ENCODE measurements at places on chromosomes 16 and 17. TPM values are rescaled to one million over a fixed set of nuclear protein-coding genes. Genes with fewer than 3 reads are reported as not detected.

CCL17 gene
- total RNA-seq, result not detected

MYL11 gene
- not detected for total RNA-seq

NPIPA8 gene
- total RNA-seq, result not detected

TMEM238L gene
- not detected for total RNA-seq

IRX3 gene
- 0.80 TPM for total RNA-seq

GALR2 gene
- total RNA-seq, result not detected

KIF2B gene
- total RNA-seq, result not detected

PLD6 gene
- 9.7 TPM for total RNA-seq

CCL2 gene
- total RNA-seq, result 19.1 TPM

DNA sequence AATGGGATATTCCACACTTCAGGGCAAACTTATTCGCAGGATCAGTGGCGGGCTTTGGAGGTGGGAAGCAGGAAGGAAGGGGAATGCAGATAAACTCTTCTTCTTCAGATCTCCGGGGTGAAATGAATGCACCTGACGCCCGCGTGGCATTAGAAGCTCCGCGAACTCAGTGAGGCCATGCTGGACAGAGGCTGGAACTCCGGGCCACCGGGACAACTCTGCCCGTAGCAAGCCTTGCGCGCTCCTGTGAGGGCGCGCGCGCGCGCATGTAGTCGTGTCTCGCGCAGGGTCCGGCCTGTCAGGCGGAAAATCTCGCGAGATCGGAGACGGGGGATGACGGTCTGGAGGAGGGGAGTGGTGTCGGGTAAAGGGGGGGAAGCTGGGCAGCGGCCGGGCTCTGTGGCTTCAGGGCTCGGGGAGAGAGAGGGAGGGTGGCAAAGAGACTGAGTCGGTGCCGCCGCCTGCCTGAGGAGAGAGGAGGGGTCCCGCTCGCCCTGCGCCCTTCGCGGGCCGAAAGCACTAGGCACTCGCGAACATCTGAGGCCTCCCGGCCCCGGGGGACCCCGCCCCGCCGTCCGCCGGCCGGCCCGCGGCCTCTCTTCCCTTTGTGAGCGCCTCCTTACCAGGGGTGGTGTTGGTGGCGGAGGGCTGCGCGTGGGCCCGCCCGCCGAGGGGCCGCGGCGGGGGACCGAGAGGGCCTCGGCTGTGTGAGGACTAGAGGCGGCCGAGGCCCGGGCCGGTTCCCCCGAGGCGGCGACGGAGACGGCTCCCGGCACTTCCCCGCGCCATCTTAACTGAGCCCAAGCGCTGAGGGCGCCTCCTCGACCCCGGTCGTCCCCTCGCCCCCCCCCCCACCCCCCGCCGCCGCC lies at the start of gene TAOK1:
Gene TAOK1 (plus strand): TSS at position 382 of the 869 bp plus-strand sequence. CDS start 61,186 bp downstream, outside the sequence.
- H3K4me3 ChIP-seq, result peak within 1 kb of the TSS; percentile 96
- peak; percentile 99 for DNase-seq
- no peaks in the 10 kb centered on the region for H3K36me3 ChIP-seq
- H3K27ac ChIP-seq, result peak within 1 kb of the TSS; percentile 100
- no peaks in the 10 kb centered on the region for H3K27me3 ChIP-seq
- H3K4me1 ChIP-seq, result peaks cover 47% of the 10 kb centered on the region

DNA sequence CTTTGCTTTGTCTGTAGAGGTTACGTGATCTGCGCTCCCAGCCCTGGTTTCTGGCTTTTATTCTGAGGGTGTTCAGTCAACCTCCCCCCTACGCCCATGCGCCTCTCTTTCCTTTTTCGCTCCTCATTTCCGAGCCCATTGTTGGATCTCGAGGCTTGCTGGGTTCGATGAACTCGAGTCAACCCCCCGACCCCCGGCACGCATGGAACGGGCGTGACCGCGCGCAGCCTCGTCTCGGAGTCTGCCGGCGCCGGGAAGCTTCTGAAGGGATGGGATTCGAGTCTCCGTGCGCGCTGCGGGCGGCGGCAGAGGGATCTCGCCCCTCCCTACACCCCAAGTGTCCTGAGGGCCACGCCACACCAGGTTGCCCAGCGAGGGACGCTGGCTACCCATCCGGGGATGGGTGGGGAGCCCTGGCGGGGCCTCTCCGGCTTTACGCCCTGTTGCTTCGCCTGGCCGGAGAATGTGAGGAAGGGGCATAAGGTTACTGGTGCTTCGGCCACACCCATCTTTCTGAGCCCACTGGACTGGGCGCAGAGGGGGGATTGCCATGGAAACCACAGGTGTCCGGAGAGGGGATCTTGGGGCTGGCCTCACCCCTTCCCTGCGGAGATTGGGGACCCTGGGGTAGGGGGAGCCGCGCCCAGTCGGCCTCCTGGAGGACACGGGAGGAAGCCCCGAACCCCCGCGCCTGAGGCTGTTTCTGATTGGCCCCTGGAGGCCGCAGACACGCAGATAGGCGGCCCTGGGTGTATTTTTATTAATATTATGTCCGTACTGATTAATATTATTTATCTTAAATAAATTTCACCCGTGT lies 1.8 kb downstream of the MAPT start:
- peaks cover 26% of the 10 kb centered on the region for H3K27me3 ChIP-seq
- H3K36me3 ChIP-seq, result no peaks in the 10 kb centered on the region
- peaks cover 35% of the 10 kb centered on the region for H3K4me1 ChIP-seq
- peak overlapping the region; percentile 86 for H3K4me3 ChIP-seq

DNA sequence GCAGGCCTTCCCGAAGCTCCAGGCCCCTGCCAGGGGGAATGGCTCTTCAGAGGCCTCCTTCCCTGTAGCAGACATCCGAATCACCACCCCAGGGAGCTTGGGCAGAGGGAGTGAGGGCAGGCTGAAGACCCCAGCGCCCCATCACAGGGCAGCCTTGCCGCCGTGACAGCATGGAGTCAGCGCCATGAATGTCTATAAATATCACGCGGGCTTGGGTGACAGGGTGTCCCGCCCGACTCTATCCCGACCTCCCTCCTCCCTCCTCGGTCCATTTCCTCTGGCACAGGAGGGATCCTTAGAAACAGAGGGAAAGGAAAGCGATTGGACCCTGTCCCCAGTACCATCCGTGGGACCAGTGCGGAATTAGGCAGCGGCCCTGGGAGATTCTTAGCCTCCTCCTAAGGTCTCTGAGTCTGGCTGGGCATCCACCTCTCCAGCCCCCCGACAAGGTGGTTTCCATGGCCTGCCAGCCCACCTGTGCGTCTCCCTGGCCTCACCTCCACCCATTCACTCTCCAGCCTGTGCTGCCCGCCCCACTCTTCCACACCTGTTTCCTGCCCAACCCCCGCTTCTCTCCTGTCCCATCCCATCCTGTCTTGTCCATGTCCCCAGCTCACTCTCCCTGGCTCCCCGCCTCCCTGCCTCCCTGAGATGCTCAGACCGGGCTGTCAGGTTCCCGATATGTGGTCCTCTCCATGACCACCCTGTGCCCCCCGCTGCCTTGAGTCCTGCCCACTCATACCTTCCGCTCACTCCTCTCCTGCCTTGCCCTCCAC lies 5.1 kb downstream of the ATP2A1 start:
- H3K4me3 ChIP-seq, result no peak overlapping the region
- no peak for DNase-seq
- H3K27ac ChIP-seq, result no peak overlapping the region
- peaks cover 3% of the 10 kb centered on the region for H3K27me3 ChIP-seq

GRCh38 chr16:50984688-50985087 lies 166.4 kb downstream of the SALL1 start:
- no peak overlapping the region for H3K4me3 ChIP-seq
- no peaks in the 10 kb centered on the region for H3K36me3 ChIP-seq
- H3K4me1 ChIP-seq, result no peaks in the 10 kb centered on the region

- H3K36me3 ChIP-seq, result peaks cover 60% of the 10 kb centered on the region
- DNase-seq, result no peak
These were observed 10.8 kb downstream of the ARL2BP start for GRCh38 chr16:57255686-57256415.

GRCh38 chr17:19345067-19345460 lies 17.5 kb downstream of the B9D1 start:
- H3K36me3 ChIP-seq, result no peaks in the 10 kb centered on the region
- H3K4me1 ChIP-seq, result peaks cover 39% of the 10 kb centered on the region
- H3K27ac ChIP-seq, result no peak overlapping the region
- no peak overlapping the region for H3K4me3 ChIP-seq

- peaks cover 66% of the 10 kb centered on the region for H3K4me1 ChIP-seq
- H3K27me3 ChIP-seq, result no peaks in the 10 kb centered on the region
- peak overlapping the region; percentile 77 for H3K4me3 ChIP-seq
- DNase-seq, result no peak
- H3K36me3 ChIP-seq, result peaks cover 12% of the 10 kb centered on the region
These were observed 823 bp downstream of the NBR1 start for GRCh38 chr17:43171586-43172487.

DNA sequence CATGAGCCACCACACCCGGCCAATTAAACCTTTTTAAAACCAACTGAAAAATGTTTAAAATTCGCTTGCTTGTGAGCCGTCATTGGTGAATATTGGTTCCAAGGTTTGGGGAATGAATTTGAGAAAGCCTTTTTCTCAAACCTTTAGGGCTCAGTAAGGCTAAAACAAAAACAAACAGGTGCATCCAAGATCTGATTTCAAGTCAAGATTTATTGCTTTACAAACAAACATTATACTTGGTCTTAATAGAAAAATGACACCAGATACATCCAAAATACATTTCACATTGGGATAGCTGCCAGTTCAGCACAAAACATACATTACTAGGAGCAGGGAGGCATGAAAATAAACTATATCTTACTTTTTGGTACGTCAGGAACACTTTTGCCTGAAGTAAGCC lies 5.4 kb downstream of the C17orf58 start:
- H3K4me1 ChIP-seq, result peaks cover 25% of the 10 kb centered on the region
- no peaks in the 10 kb centered on the region for H3K27me3 ChIP-seq
- no peaks in the 10 kb centered on the region for H3K36me3 ChIP-seq
- H3K27ac ChIP-seq, result no peak overlapping the region
- H3K4me3 ChIP-seq, result no peak overlapping the region

- H3K36me3 ChIP-seq, result no peaks in the 10 kb centered on the region
- DNase-seq, result no peak
- H3K4me1 ChIP-seq, result no peaks in the 10 kb centered on the region
- H3K4me3 ChIP-seq, result no peak overlapping the region
- H3K27me3 ChIP-seq, result no peaks in the 10 kb centered on the region
These were observed 6.7 kb downstream of the HS3ST3A1 start for GRCh38 chr17:13594762-13595598.

GRCh38 chr16:81599034-81599744 lies 154.6 kb downstream of the CMIP start:
- no peak overlapping the region for H3K4me3 ChIP-seq
- DNase-seq, result no peak
- no peaks in the 10 kb centered on the region for H3K27me3 ChIP-seq
- no peaks in the 10 kb centered on the region for H3K36me3 ChIP-seq

- H3K27me3 ChIP-seq, result no peaks in the 10 kb centered on the region
- H3K4me3 ChIP-seq, result no peak overlapping the region
- H3K4me1 ChIP-seq, result peaks cover 46% of the 10 kb centered on the region
- DNase-seq, result no peak
- no peaks in the 10 kb centered on the region for H3K36me3 ChIP-seq
- peak overlapping the region; percentile 62 for H3K27ac ChIP-seq
These were observed 81.7 kb downstream of the ZDHHC7 start for GRCh38 chr16:84929421-84930297.

GRCh38 chr16:79301051-79301450 lies 299.5 kb downstream of the MAF start:
- no peak overlapping the region for H3K4me3 ChIP-seq
- H3K4me1 ChIP-seq, result no peaks in the 10 kb centered on the region
- H3K27me3 ChIP-seq, result no peaks in the 10 kb centered on the region
- H3K36me3 ChIP-seq, result no peaks in the 10 kb centered on the region
- DNase-seq, result no peak

DNA sequence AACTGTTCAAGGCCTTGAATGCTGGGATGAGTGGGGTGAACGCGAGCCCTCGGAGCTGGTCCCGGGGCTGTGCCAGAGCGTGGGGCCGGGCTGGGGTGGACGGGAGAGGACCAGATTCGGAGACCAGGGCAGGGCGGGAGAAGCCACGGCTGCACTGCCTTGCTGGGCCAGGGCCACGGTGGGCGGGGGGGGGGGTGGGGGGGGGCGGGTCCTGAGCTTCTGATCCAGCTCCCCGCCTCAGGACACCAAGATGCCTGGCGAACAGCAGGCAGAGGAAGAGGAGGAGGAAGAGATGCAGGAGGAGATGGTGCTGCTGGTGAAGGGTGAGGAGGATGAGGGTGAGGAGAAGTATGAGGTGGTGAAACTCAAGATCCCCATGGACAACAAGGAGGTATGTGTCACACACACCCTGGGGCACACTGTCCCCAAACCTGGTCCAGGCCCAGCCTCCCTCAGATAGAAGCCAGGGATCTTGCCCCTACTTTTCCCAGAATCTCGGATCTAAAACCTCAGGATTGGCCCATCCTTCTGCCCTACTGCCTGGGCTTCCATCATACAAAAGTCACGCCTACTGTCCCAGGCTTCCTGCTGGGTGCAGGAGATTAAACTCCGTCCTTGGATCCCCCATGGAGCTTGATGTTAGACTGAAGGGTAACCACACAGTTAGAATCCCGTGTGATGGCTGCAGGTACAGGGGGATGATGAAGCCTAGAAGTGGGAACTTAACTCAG lies 563 bp downstream of the ZNF771 start:
- H3K4me3 ChIP-seq, result peak overlapping the region; percentile 66
- peaks cover 11% of the 10 kb centered on the region for H3K36me3 ChIP-seq
- peaks cover 38% of the 10 kb centered on the region for H3K4me1 ChIP-seq
- no peaks in the 10 kb centered on the region for H3K27me3 ChIP-seq

- H3K27me3 ChIP-seq, result no peaks in the 10 kb centered on the region
- no peak overlapping the region for H3K27ac ChIP-seq
- H3K36me3 ChIP-seq, result no peaks in the 10 kb centered on the region
- H3K4me1 ChIP-seq, result peaks cover 19% of the 10 kb centered on the region
- DNase-seq, result no peak
These were observed 4.0 kb upstream of the ZNF267 start for GRCh38 chr16:31869511-31870201.

- H3K27me3 ChIP-seq, result no peaks in the 10 kb centered on the region
- DNase-seq, result no peak
- H3K4me3 ChIP-seq, result no peak overlapping the region
- H3K27ac ChIP-seq, result no peak overlapping the region
These were observed 14.3 kb downstream of the GDPD1 start for GRCh38 chr17:59234631-59235030.

GRCh38 chr17:21535686-21536375 lies 156.5 kb upstream of the KCNJ18 start:
- no peaks in the 10 kb centered on the region for H3K27me3 ChIP-seq
- no peak for DNase-seq
- H3K4me1 ChIP-seq, result no peaks in the 10 kb centered on the region
- H3K4me3 ChIP-seq, result no peak overlapping the region
- H3K27ac ChIP-seq, result no peak overlapping the region
- H3K36me3 ChIP-seq, result peaks cover 26% of the 10 kb centered on the region

DNA sequence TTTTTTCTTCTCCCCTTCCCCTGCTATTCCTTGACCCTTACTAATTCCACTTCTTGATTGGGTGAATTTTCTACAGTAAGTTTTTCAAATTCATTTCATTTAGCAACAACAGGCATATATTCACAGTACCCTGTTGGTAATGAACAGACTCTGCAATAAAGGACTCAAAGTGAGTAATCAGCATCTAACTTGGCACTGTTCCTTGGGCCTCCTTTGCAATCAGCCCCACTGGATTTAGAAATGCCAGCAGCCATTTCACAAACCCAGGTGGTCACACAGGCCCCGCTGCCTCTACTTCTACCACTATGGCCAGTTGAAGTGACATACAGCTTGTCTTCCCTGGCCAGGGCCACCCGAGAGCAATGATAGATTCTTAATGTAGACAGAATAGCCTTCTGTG lies 113.8 kb downstream of the CYB561 start:
- H3K4me3 ChIP-seq, result no peak overlapping the region
- H3K27ac ChIP-seq, result no peak overlapping the region
- no peaks in the 10 kb centered on the region for H3K36me3 ChIP-seq
- no peaks in the 10 kb centered on the region for H3K4me1 ChIP-seq

GRCh38 chr16:21267298-21267697 lies 10.8 kb downstream of the CRYM start:
- H3K36me3 ChIP-seq, result no peaks in the 10 kb centered on the region
- H3K27ac ChIP-seq, result no peak overlapping the region
- peak; percentile 79 for DNase-seq
- no peaks in the 10 kb centered on the region for H3K27me3 ChIP-seq
- no peaks in the 10 kb centered on the region for H3K4me1 ChIP-seq

All from esophagus muscularis mucosa (tissue), 4 donors.